ENCODE measurements at places on chromosomes 1 and 21. TPM values are rescaled to one million over a fixed set of nuclear protein-coding genes. Genes with fewer than 3 reads are reported as not detected.

AGBL4 gene
- total RNA-seq: 0.37 TPM

MMP23B gene
- total RNA-seq: 45.6 TPM

MAP3K21 gene
- total RNA-seq: 2.6 TPM

LCE1D gene
- total RNA-seq: not detected

KLHDC7A gene
- total RNA-seq: 3.3 TPM

EXO5 gene
- total RNA-seq: 9.7 TPM

GBP5 gene
- 0.95 TPM for total RNA-seq

AVPR1B gene
- not detected for total RNA-seq

TMEM51 gene
- total RNA-seq: 15.9 TPM

NSL1 gene
- total RNA-seq: 69.2 TPM

PODN gene
- 17.1 TPM for total RNA-seq

LDLRAD1 gene
- total RNA-seq: not detected

USF1 gene
- total RNA-seq: 46.7 TPM

C1QA gene
- total RNA-seq: 41.5 TPM

LYST gene
- total RNA-seq: 62.7 TPM

OR6K3 gene
- not detected for total RNA-seq

ANKRD34A gene
- total RNA-seq: 0.21 TPM

GJA9 gene
- 0.16 TPM for total RNA-seq

MXRA8 gene
- 62.7 TPM for total RNA-seq

CA6 gene
- total RNA-seq: not detected

UBIAD1 gene
- total RNA-seq: 6.8 TPM

UROD gene
- 75.4 TPM for total RNA-seq

PROX1 gene
- total RNA-seq: 15.9 TPM
